H9 (cell line): ENCODE measurements at places on chromosomes 7 and 10.

DNA sequence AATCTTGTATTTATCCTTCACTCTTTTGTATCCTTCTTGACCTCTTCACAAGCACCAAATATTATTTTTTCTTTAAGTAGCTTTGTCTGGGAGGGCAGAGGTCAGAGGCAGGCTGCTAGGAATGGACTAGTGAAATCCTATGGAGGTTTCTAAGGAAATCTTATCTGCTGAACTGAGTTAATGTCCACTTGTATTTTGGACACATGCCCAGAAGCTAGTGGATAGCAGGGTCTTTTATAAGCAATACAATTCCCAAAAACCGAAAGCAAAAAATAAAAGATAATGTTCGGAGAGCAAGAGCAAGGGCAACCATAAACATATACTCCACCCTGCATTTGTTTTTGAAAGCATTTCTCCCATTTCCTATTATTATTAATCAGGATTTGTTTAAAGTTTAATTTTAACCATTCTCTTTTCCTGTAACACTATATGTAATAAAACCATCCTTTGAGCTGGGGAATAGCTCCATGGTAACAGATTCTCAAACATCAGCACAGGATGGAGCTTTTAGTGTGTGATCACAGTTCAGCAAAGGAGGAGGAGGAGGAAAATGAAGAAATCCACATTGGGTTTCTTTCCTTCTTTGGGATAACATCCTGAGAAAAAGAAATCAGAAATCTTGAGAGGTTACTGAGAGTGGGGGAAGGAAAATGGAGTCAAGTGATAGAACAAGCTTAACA, 328.2 kb upstream of the LRRN3 start:
- no peaks in the 10 kb centered on the region for H3K36me3 ChIP-seq
- no peaks in the 10 kb centered on the region for H3K4me1 ChIP-seq
- H3K27ac ChIP-seq = no peak overlapping the region
- H3K4me3 ChIP-seq = no peak overlapping the region

DNA sequence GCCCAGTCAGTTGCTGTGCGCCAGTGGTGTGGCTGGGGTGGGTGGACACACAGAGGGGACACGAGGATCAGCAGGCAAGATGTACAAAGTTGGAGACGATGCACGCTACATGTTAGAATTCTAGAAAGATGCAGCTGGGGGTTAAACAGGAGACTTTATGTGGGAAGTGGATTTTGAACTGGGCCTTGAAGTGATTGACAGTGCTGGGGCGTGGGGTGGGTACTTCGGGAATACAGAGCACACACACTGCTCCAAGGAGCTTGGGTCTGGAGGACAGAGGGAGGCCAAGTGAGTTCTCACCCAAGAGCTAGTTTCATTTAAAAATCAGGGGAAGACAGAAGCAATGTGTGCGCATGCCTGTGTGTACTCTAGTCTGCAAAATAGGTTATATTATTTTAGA, 87.1 kb downstream of the CREM start:
- H3K36me3 ChIP-seq = no peaks in the 10 kb centered on the region
- no peak for DNase-seq
- no peaks in the 10 kb centered on the region for H3K27me3 ChIP-seq
- H3K4me1 ChIP-seq = peaks cover 14% of the 10 kb centered on the region
- H3K4me3 ChIP-seq = no peak overlapping the region

- H3K4me3 ChIP-seq = no peak overlapping the region
- H3K27ac ChIP-seq = no peak overlapping the region
- H3K27me3 ChIP-seq = no peaks in the 10 kb centered on the region
- H3K36me3 ChIP-seq = peaks cover 13% of the 10 kb centered on the region
- no peaks in the 10 kb centered on the region; the same call in 1 of the 2 replicates for H3K4me1 ChIP-seq
- DNase-seq = no peak
These were observed 247.8 kb downstream of the CELF2 start for GRCh38 chr10:11265484-11265883.

DNA sequence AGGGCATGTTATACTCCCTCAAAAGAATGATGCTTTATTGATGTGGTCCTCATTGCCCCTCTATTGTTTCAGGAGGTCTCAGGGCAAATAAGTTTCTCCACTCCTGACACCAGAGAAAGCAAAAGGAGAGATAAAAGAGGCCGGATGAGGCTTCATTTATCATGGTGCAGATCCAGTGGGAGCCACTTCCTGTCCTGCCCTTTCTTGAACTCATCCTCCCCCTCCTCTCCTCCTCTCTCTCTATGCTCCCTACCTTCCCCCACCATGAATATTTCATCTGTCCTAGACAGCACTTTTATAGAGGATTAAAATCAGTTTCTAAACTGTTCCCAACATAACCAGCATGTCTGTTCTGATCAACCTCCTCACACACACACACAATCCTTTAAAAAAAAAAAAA, 172.2 kb upstream of the KMT2E start:
- H3K4me1 ChIP-seq = no peaks in the 10 kb centered on the region
- no peak overlapping the region for H3K4me3 ChIP-seq
- no peak for DNase-seq
- no peaks in the 10 kb centered on the region; the same call in 2 of the 3 replicates for H3K36me3 ChIP-seq

- no peak overlapping the region for H3K27ac ChIP-seq
These were observed 551 bp downstream of the IFIT1 start for GRCh38 chr10:89392974-89393373.

DNA sequence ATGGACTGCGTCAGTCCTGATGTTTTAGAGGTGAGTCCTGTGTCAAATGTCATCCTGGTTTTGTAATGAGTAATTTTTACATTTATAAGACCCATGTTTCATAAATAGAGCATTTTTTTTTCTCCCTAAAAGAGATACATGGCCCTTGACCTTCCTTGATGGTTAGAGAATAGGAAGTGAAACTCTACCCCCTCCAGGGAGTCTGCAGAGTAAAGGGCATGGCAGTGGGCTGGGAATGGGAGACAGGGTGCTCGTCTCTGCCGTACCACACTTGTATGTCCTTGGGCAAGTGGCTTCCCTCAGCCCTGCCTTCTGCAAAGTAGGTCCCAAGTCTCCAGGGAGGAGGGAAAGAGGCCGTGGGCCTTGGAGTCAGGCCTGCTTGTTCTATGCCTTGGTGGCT, 63.9 kb downstream of the WDFY4 start:
- no peaks in the 10 kb centered on the region for H3K36me3 ChIP-seq
- no peaks in the 10 kb centered on the region for H3K4me1 ChIP-seq
- no peaks in the 10 kb centered on the region for H3K27me3 ChIP-seq
- no peak overlapping the region for H3K4me3 ChIP-seq
- DNase-seq = no peak

DNA sequence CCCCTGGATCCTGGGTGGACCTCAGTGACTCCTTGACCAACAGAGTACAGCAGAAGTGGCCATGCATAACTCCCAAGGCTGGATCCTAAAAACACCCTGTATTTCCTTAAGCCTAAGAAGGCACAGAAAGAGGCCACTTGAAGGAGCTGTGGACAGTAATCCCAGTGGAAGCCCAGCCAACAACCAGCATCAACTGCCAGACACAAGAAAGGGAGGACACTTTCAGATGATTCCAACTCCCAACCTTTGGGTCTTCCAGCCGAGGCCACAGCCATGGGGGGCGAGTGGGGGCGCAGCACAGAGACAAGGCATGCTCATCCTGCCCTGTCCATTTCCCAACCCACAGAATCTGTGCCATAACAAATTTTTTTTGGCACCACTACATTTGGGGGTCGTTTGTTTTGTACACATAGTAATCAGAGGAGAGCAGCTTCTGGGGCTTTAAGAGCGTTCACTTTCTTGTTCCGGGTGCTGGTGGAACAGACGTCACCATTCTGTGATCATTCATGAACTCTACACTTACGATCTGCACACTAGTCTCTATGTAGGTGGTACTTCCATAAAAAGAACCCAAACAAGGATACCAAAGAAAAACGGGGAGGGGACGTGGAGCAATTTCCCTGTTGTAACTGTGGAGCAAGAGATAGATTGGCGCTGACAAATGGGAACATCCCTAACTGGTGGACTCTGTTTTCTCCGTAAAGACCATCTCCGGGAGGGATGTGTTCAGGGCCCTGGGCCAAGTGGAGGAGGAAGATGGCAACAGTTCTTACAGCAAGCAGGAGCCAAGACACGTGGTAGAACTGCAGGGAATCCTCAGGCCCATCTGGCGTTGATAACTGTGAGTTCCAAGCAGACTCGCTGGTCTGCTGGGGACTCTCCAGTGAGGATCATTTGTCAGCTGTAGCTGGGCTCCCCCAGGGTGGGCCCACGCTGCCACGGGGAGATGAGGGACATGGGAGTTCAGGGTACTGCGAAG, 6.0 kb upstream of the SLC29A3 start:
- H3K27ac ChIP-seq = no peak overlapping the region
- H3K36me3 ChIP-seq = no peaks in the 10 kb centered on the region
- no peaks in the 10 kb centered on the region for H3K4me1 ChIP-seq
- no peaks in the 10 kb centered on the region; the same call in 1 of the 2 replicates for H3K27me3 ChIP-seq

- H3K4me1 ChIP-seq = no peaks in the 10 kb centered on the region
- H3K36me3 ChIP-seq = peaks cover 9% of the 10 kb centered on the region; the same call in 1 of the 2 replicates
- no peak for DNase-seq
- no peak overlapping the region for H3K4me3 ChIP-seq
- H3K27ac ChIP-seq = no peak overlapping the region
These were observed 415.3 kb upstream of the PRKCQ start for GRCh38 chr10:6995341-6995740.

GRCh38 chr7:119974972-119975371, 298.0 kb upstream of the KCND2 start:
- no peak overlapping the region for H3K27ac ChIP-seq
- DNase-seq = no peak
- H3K27me3 ChIP-seq = no peaks in the 10 kb centered on the region

GRCh38 chr7:86130268-86130667, 513.4 kb upstream of the GRM3 start:
- no peak overlapping the region for H3K27ac ChIP-seq
- no peaks in the 10 kb centered on the region for H3K36me3 ChIP-seq
- no peaks in the 10 kb centered on the region for H3K4me1 ChIP-seq
- no peak overlapping the region for H3K4me3 ChIP-seq

DNA sequence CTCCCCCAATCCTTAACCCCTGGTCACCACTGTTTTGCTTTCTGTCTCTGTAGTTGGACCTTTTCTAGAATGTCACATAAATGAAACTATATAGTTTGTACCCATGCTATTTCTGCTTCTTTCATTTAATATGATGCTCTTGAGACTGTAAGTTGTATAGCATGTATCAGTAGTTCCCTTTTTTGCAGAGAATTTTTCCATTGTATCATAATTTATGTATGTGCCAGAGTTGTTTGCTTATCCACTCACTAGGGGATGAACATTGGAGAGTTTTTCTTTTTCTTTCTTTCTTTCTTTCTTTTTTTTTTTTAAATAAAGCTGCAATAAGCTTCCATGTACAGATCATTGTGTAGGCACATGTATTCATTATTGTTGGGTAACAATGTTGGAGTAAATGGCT, 544.8 kb downstream of the CNTNAP2 start:
- DNase-seq = no peak
- no peaks in the 10 kb centered on the region for H3K36me3 ChIP-seq
- no peak overlapping the region for H3K27ac ChIP-seq
- H3K27me3 ChIP-seq = no peaks in the 10 kb centered on the region
- no peaks in the 10 kb centered on the region for H3K4me1 ChIP-seq
- H3K4me3 ChIP-seq = no peak overlapping the region

DNA sequence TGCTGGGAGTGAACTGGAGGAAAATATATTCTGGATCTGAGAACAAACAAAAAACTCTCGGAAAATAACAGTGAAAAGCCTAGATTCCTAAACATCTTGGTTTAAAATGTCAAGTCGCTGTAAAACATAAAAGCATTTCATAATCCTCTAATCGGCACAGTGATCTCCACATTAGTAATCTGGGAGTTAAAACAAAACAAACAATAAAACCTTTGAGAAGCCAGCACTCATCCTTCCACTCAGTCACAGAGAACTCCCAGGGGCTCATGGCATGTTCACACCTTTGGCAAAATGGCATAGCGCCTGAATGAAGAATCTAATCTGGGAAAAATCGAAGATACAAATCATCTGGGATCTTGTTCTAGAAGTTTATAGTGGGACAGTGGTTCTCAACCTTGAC, 24.1 kb upstream of the HPS1 start:
- DNase-seq = no peak
- no peaks in the 10 kb centered on the region for H3K27me3 ChIP-seq
- no peaks in the 10 kb centered on the region for H3K36me3 ChIP-seq
- H3K4me1 ChIP-seq = no peaks in the 10 kb centered on the region; the same call in 1 of the 2 replicates
- H3K4me3 ChIP-seq = no peak overlapping the region

DNA sequence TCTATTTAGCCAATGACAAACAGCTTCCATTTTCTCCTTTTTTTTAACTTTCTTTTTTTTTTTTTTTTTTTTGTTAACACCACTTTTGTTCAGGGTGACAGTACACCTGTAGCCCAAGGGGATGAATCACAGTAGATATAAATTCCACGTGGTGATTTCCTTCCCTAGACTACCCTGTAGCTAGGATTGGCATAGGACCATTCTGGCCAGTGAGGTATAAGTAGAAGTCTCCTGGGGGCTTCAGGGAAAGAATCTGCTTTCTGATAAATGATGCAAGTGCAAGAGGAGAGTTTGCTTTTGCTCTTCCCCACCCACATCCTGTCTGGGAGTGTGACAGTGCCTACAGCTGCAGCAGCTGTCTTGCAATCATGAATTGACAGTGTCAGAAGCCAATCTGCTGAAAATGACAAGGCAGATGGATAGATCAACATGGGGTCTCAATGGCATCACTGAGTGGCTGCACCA, 63.2 kb upstream of the TOMM7 start:
- H3K36me3 ChIP-seq = no peaks in the 10 kb centered on the region
- no peaks in the 10 kb centered on the region for H3K27me3 ChIP-seq
- no peaks in the 10 kb centered on the region for H3K4me1 ChIP-seq
- no peak for DNase-seq

GRCh38 chr7:124720195-124720594, 45.4 kb downstream of the GPR37 start:
- DNase-seq = no peak
- H3K4me3 ChIP-seq = no peak overlapping the region
- H3K4me1 ChIP-seq = peaks cover 8% of the 10 kb centered on the region
- no peaks in the 10 kb centered on the region for H3K36me3 ChIP-seq
- H3K27me3 ChIP-seq = no peaks in the 10 kb centered on the region

GRCh38 chr10:35004651-35005050, 85.5 kb downstream of the CUL2 start:
- H3K36me3 ChIP-seq = no peaks in the 10 kb centered on the region
- no peaks in the 10 kb centered on the region for H3K27me3 ChIP-seq
- H3K4me1 ChIP-seq = no peaks in the 10 kb centered on the region; the same call in 1 of the 2 replicates

GRCh38 chr10:122044713-122045112, 55.8 kb downstream of the TACC2 start:
- peaks cover 4% of the 10 kb centered on the region; the same call in 1 of the 2 replicates for H3K4me1 ChIP-seq
- no peak for DNase-seq
- no peaks in the 10 kb centered on the region for H3K27me3 ChIP-seq

DNA sequence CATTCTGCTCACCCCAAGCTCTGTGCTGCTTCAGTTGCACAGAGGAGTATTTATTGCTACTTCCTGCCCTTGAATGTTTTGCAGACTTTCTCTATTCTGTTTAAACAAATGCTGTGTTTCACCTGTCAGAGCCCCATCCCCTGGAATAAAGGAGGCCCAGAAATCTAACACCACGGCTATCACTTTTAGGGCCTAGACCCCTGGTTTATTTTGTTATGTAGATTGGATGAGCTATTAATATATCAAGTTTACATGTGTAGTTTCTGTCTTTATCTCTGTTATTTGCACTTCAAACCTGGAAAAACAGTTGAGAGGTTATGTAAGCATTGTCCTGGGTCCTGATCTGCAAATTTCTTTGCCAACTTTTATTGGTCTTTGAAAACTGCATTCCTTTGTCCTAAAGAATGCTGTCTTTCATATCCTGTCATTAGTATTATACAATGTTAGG, 630.1 kb downstream of the PARD3 start:
- H3K36me3 ChIP-seq = no peaks in the 10 kb centered on the region; the same call in 1 of the 3 replicates
- peak overlapping the region; percentile 31; the same call in 1 of the 3 replicates for H3K4me3 ChIP-seq
- H3K27ac ChIP-seq = no peak overlapping the region
- no peaks in the 10 kb centered on the region for H3K27me3 ChIP-seq
- peaks cover 28% of the 10 kb centered on the region; the same call in 1 of the 2 replicates for H3K4me1 ChIP-seq
